Kasumi-1 (cell line): ENCODE measurements at places on chromosomes 7 and 10.

GRCh38 chr7:94395141-94396036 is 694 bp downstream of the COL1A2 start:
- peak; percentile 58 for DNase-seq

- no peak for DNase-seq
Measured at GRCh38 chr7:137040745-137041144, 172.3 kb downstream of the CHRM2 start.

DNA sequence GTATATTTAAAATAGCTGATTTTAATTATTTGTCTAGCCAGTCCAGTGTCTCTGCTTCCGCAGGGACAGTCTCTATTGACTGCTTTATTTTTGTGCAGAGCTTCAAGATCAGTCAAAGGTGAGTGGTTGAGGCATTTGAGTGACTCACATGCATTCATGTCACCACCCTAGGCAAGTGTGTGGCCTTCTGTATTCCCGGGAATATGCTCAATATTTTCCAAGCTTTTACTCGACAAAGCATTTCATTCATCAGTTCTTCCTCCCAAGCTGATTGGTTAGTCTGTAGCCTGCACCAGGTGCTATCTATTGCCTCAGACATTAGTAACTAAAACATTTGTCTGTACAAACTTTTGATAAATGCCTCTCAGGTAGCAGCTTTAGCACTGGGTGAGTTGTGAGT is 471.5 kb upstream of the NRG3 start:
- DNase-seq: no peak

GRCh38 chr10:113533801-113534200 is 19.1 kb upstream of the HABP2 start:
- DNase-seq: no peak

- no peak for DNase-seq
Measured at GRCh38 chr7:116392806-116393205, 106.7 kb upstream of the CAV2 start.

DNA sequence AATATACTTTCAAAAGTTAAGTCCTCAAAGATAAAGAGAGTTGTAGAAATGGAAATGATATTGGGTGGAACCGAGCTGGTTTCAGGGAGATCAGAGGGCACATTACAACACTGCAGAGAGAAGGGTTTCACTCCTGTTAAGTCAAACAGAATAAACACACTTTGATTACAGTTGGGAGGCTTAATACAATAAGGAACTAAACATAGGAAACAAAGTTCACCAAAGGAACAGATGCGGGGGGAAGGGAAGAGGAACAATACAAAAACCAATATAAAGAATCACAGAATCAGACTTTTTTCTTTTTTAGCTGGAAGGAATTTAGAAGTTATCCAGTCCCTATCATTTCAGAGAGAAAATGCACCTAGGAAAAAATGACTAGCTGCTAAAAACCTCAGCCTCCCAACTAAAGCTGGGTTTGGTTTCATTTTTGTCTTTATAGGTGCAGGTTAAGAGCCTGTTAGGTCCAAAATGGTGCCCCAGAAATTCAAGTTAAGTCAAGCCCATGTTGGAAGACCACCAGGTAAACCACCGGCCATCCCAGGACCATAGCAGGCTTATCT is 81.9 kb downstream of the DNMBP start:
- DNase-seq: peak; percentile 13

DNA sequence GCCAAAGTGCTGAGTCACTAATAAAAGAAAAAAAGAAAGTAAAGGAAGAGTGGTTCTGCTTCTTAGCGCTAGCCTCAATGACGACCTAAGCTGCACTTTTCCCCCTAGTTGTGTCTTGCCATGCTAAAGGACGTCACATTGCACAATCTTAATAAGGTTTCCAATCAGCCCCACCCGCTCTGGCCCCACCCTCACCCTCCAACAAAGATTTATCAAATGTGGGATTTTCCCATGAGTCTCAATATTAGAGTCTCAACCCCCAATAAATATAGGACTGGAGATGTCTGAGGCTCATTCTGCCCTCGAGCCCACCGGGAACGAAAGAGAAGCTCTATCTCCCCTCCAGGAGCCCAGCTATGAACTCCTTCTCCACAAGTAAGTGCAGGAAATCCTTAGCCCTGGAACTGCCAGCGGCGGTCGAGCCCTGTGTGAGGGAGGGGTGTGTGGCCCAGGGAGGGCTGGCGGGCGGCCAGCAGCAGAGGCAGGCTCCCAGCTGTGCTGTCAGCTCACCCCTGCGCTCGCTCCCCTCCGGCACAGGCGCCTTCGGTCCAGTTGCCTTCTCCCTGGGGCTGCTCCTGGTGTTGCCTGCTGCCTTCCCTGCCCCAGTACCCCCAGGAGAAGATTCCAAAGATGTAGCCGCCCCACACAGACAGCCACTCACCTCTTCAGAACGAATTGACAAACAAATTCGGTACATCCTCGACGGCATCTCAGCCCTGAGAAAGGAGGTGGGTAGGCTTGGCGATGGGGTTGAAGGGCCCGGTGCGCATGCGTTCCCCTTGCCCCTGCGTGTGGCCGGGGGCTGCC is at the start of gene IL6:
Gene IL6 (plus strand): TSS at position 294 of the 807 bp plus-strand sequence. CDS start 63 bp downstream, at position 357.
- DNase-seq: peak; percentile 66

- DNase-seq: peak; percentile 99
Measured at GRCh38 chr7:132655131-132655727, 79.0 kb upstream of the PLXNA4 start.

- no peak for DNase-seq
Measured at GRCh38 chr7:125127304-125127703, 197.7 kb upstream of the POT1 start.

GRCh38 chr10:113151190-113151666 is 201.2 kb downstream of the TCF7L2 start:
- peak; percentile 84 for DNase-seq
